Central memory CD4-positive, alpha-beta T cell (primary cell): ENCODE measurements at places on chromosomes 1 and 21.
A peak's percentile ranks its signal among the peaks of the same experiment; 100 is the strongest.

DNA sequence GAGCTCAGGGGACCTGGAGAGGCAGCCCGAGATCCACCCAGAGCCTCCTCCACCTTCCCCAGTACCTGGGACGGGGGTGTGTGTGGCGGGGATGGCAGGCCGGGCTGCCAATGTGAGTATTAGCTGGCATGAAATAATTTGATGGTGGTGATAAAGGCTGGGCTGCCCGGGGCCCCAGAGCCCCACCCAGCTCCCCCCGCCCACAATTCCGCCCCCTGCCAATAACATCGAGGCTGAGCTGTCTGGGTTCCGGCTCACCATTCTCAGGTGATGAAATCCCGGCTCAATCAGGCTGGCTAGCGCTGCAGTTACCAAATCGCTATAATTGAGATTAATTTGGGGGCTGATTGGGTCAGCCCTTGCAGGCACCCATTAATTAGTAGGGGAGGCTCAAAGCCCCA is 103.8 kb upstream of the CASZ1 start:
- no peak for DNase-seq

DNA sequence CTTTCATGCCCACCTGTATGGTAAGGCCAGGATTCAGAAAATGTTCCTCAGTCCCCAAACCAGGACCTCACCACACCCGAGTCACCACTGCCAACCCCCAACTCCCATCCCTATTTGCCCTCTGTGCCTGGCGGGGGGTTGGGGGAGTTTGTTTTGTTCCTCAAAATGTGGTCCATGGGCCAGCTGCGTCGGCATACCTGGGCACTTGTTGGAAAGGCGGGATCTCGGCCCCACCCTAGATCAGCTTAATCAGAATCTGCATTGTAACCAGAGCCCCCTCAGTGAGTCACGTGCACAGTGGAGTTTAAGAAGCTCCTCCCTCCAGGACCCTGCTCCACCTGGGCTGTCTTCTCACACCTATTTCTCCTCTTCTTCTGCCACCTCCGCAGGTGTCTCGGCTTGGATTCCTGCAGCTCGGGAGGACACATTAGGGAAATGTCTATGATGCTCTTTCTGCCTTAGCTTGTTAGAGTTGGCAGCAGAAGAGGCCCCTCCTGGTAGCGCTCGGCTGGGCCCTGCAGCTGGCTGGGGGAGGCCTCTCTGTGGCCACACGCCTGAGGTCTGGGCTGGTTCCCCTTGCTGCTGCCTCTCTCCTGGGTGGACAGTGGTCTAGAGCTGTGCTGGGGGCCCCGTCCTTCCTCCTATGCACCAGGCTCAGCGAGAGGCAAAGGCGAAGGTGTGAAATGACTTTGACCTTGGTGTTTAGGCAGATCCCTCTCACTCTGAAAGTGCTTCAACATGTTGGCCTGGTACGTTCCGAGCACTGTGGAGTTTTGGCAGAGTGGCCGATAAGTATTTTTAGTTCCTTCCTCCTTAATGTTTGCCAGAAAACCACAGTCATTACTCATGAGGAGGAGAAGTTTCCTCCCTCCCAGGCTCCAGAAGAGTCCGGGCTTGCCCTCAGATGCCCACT is 41.8 kb upstream of the CAMTA1 start:
- peak; percentile 27 for DNase-seq

DNA sequence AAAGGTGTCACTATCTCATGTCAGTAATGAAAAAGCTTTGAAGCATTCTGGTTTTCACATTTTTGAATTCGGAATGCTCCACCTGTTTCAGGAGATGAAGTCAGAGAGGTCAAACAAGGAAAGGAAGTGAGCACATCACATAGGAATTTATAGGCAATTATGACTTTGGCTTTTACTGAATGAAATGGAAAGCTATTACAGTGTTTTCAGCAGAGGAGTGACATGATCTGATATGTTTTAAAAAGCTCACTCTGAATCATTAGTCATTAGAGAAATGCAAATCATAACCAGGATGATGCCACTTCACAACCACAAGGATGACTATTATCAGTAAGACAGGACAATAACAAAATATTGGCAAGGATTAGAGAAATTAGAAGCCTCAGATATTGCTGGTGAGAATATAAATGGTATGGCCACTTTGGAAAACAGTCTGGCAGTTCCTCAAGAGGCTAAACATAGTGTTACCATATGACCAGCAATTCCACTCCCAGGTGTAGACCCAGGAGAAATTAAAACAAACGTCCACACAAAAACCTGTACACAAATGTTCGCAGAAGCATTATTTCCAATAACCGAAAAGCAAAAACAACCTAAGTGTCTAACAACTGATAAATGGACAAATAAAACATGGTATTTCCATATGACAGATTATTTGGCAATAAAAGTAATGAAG is 7.5 kb downstream of the TAF1A start:
- no peak for DNase-seq

DNA sequence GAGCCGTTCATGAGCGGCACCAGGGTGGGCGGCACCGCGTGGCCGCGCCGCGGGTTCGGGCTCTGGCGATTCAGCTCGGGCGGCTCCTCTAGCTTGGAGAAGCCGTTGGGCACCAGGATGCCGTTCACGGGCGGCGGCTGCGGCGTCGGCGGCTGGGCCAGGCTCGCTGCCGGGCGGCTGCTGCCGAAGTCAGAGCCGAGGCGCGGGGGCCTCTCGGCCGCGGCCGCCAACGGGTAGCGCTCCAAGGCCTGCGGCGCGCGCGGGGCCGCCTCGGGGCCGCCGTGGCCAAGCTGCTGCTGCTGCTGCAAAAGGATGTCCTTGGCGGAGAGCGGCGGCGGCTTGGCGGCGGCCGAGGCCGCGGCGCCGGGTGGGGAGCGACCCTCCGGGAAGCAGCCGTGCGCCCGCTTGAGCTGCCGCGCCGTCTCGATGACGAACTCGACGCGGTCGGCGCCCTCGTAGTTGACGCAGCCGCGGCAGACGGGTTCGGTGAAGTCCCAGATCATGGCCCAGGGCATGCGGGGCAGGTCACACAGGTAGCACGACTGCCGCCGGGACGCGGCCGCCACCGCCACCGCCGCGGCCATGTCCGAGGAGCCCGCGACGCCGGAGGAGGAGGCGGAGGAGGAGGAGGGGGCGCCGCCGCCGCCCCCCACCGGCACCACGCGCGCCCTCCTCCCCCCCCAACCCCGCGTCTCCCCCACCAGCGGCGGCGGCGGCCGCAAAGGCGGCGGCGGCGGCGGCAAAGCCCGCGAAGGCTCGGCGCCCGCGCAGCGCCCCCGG is 877 bp downstream of the IRF2BP2 start:
- peak; percentile 77 for DNase-seq

DNA sequence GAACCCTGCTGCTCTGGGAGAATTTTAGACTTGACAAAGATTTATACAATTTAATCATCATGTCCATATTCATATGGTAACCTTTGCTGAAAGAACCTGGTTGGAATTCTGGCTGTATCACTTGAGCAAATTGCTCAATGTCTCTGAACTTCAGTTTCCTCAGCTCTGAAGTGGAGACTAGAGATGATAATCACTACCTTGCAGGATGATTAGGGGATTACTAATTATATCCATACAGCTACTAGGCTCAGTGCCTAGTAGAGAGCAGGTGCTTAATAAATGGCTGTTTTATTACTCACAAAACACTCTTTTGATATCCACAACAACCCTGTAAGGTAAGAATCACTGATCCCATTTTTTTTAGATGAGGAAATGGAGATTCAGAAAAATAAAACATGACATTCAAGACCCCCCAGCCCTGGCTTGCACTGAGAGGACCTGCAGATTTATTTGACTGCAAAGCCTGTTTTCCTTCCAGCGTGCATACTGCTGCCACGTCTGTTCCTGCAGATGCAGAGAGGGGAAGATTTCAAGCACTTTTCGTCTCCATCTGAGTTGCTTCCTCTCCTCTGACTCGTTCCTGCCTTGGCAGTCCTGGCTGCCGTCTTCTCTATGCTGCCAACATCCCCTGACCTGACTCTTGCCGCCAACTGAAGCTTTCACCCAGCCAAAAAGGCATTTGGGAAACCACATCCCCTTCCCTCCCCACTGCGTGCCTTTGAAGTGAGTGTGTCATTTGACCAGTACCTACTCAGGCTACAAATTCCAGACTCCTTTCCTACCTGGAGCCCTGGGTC is 203.0 kb downstream of the PLPP3 start:
- no peak for DNase-seq

- peak; percentile 66 for DNase-seq
These were observed 12.1 kb upstream of the NES start for GRCh38 chr1:156689035-156689952.

DNA sequence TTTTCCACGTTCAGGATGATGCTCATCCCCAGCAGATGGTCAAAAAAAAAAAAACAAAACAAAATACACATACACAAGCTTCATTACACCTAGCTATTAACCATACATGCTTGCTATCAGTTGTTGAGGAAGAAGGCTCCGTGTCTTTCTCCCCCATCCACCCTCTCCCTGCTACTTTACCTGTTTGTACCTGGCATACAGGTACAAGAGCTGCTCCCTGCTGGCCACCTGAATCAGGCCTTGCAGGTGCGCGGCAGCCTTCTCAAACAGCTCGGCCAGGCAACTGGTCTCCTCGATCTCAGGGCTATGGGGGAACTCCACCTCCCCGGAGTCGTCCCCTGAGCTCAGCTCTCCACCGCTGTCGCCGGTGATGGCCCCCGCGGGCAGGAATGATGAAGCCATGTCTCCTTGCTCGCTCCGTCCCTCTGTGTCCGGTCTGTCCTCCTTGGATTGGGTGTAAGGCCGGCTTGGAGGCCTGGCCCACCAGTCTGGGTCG is 464 bp downstream of the ACBD6 start:
- DNase-seq, result no peak

- DNase-seq, result peak; percentile 38
These were observed 67.1 kb downstream of the KCNJ15 start for GRCh38 chr21:38323721-38324531.

DNA sequence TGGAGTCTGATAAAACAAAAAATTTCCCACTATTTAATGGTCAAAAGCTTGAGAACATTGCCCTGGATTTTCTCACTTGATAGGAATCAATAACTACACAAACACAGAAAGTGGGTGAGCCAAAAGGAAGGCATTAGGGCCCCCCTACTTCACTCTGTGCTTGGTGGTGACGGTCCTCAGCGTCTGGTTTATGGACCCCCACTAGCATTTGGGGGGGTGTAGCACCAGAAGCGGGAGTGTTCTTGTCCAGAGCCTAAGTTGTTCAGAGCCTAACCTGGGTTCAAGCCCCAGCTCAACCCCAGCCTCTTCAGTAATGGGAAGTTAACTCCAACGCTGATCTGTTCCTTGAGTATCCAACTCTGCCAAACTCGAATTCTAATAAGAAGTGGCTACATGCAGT is 33.1 kb downstream of the STPG1 start:
- DNase-seq, result no peak

DNA sequence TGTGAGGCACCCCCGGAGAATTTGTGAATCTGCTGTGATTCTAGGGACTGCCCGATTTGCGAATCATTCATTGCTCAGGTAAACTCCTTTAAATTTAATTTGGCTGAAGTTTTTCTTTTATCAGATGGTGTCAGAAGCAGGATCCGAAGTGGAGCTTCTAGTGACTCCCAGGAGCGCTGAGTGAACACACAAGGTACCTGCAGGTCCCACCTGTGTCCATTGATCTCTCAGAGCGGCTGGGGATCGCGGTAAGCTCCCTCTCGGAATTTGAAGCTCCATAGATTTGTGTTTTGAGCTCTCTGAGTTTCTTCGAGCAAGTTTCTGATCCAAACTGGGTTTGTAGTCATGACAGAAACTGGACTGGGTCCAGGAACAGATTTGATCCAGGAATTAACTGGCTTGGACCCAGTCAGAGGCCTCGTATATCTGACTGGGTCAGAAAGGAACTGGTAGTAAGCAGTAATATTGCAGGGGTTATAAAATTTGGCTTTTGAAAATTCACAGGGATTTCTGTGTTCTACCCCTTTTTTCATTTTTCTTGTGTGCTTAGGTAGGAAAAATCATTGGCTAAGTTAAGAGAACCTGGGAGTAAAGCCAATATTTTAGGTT is 56.2 kb upstream of the EDEM3 start:
- DNase-seq, result no peak

DNA sequence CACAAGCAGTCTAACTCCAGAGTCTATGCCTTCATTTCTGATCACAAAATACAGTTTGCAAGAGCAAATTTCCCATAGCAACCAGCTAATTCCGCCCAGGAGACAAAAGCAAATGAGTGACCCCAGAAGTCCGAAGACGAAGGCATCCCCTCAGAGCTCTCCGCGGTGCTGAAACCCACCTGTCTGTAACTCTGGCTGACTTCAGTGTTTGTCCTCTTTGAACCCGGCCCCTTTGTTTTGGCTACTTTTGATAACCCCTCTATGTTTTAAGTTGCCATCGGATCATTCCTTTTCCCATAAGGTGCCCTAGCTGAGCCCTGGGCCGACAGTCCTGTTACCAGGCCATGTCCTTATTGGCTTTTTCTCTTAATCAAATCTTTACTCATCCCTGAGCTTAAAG is 515.8 kb downstream of the PTPRU start:
- DNase-seq, result no peak

DNA sequence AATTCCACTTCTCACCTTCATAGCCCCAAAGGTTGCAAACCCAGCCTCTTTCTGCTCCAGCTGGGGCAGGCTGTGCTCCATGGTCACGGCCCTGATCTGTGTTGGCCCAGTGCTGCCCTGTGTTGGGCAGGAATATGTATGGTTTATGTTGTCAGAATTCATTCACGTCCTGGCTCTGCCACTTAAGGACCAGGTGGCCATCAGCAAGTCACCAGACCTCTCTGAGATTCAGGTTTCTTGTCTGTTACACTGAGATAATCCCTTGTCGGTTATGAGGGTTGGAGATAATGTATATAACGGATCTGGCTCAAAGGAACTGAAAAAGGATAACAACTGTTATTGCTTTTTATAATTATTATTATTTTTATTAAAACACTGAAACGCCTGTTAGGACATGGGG is 39.1 kb upstream of the SELENON start:
- DNase-seq, result no peak

GRCh38 chr1:94258873-94259331 is 21.5 kb upstream of the ARHGAP29 start:
- no peak for DNase-seq

DNA sequence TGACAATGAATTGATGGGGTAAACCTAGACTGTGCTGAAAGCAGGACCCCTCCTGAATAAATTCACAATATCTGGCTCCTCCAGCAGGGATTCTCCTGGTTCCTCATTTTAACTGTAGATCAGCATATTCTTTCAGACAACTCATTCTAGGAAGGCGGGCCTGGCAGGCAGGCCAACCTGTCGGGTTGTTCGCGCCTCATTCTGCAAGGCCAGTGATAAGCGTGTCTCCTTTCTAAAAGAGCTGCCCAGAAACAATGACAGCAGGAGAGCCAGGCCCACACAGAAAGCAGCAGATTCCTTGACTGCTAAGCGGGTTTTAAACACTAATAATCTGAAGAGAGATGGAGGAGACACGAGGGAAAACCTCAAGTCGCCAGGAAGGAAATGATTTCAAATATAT is 70.0 kb downstream of the NTPCR start:
- no peak for DNase-seq

GRCh38 chr1:85134583-85135391 is 66.0 kb downstream of the SYDE2 start:
- no peak for DNase-seq
